ENCODE measurements at places on chromosomes 1 and 21. TPM values are rescaled to one million over a fixed set of nuclear protein-coding genes. Genes with fewer than 3 reads are reported as not detected.

NTNG1 gene
- total RNA-seq: 5.1 TPM

RGS2 gene
- total RNA-seq: 6.5 TPM

PPIE gene
- total RNA-seq: 46.1 TPM

USP25 gene
- 66.6 TPM for total RNA-seq

LRRC47 gene
- total RNA-seq: 46.7 TPM

CYP4A22 gene
- total RNA-seq: not detected

RHBG gene
- not detected for total RNA-seq

SLC22A15 gene
- 34.2 TPM for total RNA-seq

Measured in nasal cavity respiratory epithelium epithelial cell of viscerocranial mucosa (primary cell).